ENCODE measurements at places on chromosomes 7 and 10.

DNA sequence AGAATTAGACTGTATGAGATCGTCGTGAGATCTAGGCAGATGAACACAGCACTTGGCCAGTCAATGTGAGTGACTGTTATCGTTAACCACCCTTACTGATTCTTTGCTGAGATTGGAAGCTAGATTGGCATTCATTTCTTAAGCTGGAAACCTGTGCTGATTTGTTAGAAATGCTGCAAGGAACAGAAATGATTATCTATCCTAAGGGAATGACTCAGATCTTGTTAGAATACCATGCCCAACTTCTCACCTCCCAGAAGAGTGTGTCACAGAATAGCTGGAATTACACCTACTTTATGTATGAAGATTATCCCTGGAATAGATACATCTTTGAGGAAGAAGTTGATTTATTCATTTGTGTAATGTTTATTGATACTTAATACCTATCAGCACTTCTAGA lies 275.2 kb downstream of the AUTS2 start:
- DNase-seq: peak; percentile 14

DNA sequence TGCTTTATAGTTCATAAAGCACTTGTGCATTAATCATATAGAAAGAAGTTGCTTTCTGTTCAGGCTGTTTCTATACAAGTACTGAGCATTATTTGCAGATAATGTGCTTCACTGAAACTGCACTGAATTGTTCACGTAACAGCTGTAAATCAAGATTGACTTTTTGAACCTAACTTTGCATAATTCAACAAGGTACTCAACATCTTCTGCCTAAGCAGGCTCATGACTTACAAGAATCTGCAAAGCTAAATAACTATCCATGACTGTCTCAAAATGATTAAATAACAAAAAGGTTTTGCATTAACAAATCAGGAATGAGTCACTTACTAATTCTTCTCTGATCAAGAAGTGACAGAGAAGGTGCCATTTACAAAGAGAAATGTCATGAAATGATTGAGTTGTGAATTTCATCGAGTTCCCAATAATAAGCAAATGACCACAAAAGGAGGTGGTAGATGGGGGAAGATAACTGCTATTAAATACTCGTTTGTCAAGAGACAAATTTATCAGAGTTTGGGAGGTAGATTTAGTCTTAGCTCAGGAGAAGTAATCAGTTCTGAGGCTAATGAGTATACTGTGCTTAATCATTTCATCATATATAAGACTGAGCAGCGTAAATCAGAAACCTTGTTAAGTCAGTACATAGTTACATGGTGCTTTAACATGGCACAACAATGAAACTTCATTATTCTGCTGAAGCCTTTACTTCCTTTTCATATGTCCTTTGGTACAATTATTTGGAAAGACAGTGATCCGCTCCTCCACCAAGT lies 161.3 kb upstream of the LRRN3 start:
- DNase-seq: no peak

DNA sequence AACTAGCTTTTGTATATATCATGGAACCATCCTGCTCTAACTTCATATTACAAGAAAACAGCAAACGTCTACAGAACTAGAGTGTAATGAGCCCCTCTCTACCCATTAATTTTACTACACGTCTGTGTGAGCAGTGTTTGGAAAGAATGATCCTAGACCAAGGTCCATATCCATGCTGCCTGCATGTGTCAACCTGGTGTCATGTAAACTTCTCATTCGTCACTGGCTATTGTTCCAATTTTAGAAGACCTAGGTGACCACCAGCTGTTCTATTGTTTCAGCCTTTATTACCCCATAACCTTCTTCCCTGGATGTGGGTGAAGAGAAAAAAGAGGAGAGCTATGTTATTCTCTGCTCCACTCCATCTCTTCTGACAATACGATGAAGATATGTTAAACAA lies 77.1 kb downstream of the CREM start:
- DNase-seq: no peak

GRCh38 chr7:69603351-69603750 lies 5.1 kb downstream of the AUTS2 start:
- no peak for DNase-seq

GRCh38 chr7:20189852-20190251 lies 27.3 kb downstream of the MACC1 start:
- DNase-seq: no peak

DNA sequence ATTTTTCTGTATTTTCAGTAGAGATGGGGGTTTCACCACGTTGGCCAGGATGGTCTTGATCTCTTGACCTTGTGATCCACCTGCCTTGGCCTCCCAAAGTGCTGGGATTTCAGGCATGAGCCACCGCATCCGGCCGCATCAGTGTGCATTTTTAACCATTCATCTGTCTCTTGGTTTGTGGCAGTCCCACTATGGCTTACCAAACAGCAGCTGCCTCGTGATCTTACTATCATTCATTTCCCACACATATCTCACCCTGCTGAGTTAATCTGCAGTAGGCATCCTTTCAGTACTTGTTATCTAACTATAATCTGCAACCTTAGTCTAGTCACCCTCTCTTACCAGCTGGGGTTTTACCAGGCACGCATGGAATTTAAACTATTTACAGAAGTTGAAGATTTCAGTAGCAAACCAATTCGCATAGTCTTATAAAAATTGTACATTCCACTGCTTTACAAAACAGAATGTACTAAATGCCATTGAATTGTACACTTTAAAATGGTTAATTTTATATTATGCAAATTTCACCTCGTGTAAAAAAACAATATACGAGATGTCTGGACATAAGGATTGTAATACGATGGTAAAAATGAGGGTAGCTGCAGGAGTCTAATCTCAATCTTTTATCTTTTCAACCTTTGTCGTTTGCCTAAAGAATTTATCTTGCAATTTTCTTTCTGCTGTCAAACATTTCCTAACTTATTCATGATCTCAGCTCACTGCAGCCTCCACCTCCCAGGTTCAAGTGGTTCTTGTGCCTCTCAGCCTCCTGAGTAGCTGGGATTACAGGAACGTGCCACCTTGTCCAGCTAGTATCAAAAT lies 4.6 kb upstream of the TBC1D12 start:
- DNase-seq: peak; percentile 19

- peak; percentile 50 for DNase-seq
These were observed 91.2 kb downstream of the KAT6B start for GRCh38 chr10:74917481-74918077.

DNA sequence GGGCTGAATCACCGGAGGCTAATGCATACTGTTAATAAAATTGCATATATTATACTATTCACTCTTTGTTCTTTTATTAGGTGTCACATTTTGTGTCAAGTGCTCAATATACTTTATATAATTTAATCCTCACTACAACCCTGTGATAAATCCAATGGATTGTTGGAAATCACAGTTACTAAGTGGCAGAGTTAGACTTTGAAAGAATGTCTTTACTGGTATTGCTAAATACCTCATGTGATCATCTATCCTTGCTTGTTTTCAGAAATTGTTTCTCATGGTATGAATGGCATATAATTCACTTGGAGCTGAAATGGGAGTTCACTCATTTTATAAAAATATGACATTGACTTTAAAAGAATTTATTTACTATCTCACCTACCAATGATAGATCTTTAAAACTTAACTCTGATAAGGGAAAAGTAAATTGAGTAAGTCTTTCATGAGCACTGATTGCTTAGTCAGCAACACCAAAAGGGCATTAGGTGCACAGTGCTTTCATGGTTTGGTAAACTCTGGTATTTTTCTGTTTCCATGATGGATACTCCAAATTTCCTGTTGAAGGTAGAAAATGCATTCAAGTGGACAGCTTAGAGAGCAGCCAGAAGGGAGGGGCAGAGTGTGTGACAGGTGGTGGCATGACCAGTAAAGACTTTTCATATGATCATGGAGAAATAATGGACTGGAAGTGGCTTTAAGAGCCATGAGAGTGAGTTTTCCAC lies 22.6 kb downstream of the ENKUR start:
- DNase-seq: peak; percentile 15

DNA sequence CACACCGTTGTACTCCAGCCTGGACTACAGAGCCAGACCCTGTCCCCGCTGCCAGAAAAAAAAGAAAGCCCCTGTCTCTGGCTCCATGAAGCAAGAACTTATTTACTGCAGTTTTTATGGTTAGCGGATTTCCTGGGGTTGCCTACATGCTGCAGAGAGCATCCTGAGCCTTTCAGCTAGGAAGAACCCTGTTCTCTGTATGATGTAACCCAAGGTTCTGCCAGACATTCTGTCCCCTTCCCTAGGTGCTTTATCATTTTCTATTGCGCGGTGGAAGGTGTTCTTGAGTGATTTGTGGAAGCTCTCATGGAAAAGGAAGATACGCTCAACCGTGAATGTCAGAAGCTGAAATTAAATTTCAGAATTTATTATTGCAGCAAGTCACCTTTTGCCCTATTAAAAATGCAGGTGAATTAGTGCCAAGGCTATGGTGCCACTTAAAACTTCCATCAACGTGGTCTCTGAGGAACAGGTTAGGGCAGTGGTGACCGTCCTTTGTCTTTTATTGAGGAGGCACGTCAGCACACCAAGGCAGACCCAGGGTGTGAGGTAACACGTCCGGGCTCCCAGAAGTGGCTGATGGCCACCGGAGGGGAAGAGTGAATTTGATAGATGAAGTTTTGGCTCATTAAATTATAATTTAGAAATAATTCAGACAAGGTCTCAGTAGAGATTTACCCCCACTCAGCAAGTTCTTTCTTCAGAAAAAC lies 273.1 kb downstream of the PHTF2 start:
- DNase-seq: no peak

DNA sequence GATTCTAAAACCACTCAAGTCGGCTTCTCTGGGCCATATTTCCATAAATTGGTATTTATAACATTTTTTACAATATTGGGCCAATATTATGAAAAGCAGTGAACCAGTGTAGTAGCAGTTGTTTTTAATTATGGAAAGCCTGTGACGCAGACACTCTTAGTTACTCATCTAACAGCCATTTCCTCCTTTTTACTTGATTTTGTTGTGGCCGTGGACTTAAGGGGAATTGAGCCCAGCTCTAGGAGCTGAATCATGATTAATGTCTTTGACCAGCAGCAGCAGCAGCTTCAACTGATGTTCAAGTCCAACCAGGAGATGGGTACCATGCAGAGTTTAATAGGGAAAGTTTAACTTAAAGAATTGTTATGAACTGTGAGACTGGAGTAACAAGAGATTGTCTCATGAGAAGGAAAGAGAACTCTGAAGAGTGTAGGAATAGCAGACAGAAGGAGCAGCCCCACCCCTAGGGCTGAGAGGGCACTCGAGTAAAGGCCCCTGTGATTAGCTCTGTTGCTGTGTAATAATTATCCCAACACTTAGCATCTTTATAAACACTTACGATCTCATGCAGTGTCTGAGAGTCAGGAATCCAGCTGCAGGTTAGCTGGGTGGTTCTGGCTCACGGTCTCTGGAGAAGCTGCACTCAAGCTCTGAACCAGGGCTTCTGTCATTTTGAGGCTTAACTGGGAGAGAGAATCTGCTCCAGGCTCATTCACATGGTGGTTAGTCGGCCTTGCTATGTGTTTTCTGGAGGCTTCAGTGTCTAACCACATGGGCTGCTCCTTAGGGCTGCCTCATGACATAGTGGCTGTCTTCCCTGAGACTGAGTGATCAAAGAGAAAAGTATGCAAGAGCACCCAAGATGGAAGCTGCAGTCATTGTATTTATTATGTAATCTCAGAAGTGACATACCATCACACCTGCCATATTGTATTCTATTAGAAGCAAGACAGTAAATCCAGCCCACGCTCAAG lies 4.6 kb downstream of the LANCL2 start:
- DNase-seq: peak; percentile 79

GRCh38 chr10:70164163-70164562 lies 6.2 kb downstream of the SAR1A start:
- DNase-seq: no peak

- DNase-seq: peak; percentile 11
These were observed 31.9 kb downstream of the PIP4K2A start for GRCh38 chr10:22682237-22683139.

DNA sequence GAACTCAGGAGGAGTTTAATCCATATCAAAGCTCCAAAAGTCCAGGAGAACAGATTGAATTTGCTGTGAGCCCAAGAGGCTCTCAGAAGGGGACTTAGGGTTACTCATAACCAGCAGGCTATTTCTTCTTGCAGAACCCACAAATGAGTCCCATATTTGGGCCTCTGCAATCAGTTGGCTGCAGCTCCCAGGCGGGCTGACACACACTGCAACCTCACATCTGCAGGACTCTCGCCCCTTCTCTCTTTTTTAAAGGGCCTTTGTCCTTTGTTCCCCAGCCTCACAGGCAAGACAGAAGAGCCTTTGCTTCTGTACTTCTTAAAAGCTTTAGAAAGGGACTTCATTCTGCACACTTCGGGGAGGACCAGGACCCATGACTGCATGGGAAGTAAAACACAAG lies 26.7 kb downstream of the CREB3L2 start:
- DNase-seq: peak; percentile 67

GRCh38 chr7:5396542-5396941 lies 27.1 kb downstream of the TNRC18 start:
- peak; percentile 67 for DNase-seq

- no peak for DNase-seq
These were observed 1.7 kb upstream of the TMEM248 start for GRCh38 chr7:66919304-66919703.

DNA sequence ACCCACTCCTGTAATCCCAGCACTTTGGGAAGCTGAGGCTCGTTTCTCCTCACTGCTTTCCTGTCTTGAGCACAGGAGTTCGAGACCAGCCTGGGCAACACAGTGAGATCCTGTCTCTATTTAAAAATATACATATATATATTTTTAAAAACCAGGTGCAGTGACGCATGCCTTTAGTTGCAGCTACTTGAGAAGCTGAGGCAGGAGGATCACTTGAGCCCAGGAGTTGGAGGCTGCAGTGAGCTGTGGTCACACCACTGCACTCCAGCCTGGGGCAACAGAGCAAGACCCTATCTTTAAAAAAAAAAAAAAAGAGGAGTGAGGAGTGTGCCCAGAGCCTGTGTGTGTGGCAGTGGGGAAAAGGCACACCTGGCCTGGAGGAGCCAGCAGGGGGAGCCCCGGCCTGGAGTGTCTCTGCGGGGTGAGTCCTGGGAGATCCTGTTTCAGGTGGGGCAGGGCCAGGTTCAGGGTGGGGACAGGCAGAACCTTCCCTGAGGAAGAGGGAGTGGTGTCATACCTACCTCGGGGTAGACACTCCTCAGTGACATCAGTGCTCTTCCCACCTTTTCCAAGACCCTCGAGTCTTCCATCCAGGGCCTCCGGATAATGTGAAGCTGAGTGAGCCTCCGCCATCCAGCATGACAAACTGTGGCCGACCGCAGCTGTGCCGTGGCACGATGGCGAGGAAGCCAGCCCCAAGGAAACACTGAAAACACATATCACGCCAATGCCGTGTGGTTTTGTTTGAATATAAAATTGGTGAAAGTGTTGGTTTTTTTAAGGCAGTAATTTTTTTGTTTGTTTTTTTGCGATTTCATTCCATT lies 9.0 kb upstream of the ARPC1B start:
- DNase-seq: peak; percentile 40

- DNase-seq: no peak
These were observed 8.3 kb upstream of the YAE1 start for GRCh38 chr7:39557911-39558310.

DNA sequence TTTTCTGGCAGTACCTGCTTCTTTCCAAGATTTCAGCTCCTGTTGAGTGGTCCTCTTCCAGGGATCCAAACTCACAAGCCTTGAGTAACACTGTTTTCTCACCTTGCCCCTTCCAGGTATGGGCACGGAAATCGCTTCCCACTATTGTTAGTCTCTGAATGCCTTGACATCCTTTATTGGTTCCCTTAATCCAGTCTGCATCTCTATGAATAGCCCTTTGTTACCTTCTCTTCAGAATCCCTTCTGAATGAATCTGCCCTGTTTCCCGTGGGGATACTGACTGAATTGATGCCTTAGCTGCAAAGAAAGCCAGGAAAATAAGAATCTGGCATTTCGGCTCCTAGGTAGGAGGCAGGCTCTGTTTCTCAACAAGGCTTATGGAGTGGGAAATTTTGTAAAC lies 467.7 kb downstream of the PLXNA4 start:
- no peak for DNase-seq

All from GM03348 (cell line).